ENCODE measurements at places on chromosomes 11 and 22. TPM values are rescaled to one million over a fixed set of nuclear protein-coding genes. Genes with fewer than 3 reads are reported as not detected.

DNA sequence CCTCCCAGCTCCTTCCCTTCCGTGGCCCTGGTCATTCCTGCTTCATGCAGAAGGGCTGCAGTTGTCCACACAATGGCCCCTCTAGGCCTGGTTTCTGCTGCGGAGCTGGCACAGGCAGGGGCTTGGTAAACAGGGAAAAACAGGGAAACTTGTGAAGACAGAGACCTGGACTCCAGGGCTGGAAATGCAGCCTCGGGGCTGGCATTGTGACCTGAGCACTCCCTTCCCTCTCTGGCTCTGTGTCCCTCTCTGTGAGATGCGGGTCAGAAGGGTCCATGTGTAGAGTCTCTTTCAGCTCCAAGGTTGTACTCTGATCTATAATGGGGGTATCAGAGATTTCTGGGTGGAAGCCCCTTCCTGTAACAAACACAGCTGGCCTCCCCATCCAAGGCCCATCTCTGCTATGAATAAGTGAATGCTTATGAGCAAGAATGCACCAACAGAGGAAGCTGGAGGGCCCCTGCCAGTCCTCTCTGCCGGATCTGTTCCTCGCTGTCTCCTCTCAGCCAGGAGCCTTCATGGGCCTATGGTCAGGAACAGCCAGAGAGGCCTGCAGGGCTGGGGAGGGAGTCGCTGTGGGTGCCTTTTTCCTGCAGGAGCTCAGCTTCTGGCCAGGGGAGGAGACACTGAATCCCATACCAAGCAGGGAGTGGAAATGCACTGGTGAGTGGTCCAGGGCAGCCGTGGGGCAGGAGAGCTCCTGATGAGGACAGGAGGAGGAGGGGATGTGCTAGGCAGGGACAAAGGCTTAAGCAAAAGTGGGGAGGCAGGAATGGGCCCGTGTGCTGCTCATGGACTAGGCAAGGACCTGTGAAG is 6.7 kb upstream of the DERL3 start:
- no peak for DNase-seq

CLCF1 gene
- 16.1 TPM for total RNA-seq

DNA sequence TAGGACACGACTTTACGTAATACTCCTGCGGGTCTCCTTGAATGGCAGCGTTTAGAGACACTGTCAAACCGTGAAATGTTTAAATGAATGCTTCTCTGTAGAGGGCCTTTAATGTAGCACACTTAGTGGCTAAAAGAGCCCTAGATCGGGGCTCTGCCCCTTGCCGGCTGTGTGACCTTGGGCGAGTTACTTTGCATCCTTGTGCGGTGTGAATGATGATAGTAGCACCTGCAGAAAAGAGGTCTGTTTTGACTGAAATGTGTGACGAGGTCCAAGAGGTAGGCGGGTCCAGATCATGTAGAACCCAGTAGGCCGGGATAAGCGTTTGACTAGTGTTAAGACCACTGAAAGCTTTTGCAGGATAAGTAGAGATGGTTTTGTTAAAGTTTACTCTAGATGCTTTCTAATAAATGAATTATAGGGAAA is 866 bp downstream of the MED17 start:
- DNase-seq = no peak

- DNase-seq = no peak
Observed at GRCh38 chr11:34633990-34634693, 13.2 kb downstream of the EHF start.

- no peak for DNase-seq
Observed at GRCh38 chr22:47160781-47161520, 398.5 kb downstream of the TBC1D22A start.

Data from LHCN-M2 (cell line).